ELF-1 (cell line): ENCODE measurements at places on chromosomes 7 and 10.
A peak's percentile ranks its signal among the peaks of the same experiment; 100 is the strongest.

- DNase-seq = no peak
Observed at GRCh38 chr10:16384021-16384420, 52.8 kb upstream of the PTER start.

- no peak for DNase-seq
Observed at GRCh38 chr7:11831156-11831735, 752 bp downstream of the THSD7A start.

- no peak for DNase-seq
Observed at GRCh38 chr10:87878664-87879459, 15.4 kb downstream of the PTEN start.

DNA sequence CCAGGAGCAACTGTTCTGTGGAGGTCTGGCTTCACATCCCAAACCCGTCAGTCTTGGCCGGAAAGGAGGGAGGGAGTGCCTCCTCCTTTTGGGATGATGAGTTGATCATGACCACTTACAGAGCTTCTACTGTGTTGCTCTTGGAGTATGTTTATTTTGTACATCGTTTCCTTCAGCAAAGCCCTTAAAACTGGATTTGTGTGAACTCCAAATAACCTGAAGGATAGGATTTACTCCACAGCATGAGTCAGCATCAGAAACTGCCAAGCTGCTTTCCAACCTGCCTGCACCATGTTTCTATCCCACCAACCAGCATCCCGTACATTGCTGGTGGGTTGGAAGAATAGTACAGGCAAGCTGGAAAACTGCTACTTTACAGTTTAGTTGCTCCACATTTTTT lies 3.5 kb downstream of the CCDC201 start:
- DNase-seq = no peak

DNA sequence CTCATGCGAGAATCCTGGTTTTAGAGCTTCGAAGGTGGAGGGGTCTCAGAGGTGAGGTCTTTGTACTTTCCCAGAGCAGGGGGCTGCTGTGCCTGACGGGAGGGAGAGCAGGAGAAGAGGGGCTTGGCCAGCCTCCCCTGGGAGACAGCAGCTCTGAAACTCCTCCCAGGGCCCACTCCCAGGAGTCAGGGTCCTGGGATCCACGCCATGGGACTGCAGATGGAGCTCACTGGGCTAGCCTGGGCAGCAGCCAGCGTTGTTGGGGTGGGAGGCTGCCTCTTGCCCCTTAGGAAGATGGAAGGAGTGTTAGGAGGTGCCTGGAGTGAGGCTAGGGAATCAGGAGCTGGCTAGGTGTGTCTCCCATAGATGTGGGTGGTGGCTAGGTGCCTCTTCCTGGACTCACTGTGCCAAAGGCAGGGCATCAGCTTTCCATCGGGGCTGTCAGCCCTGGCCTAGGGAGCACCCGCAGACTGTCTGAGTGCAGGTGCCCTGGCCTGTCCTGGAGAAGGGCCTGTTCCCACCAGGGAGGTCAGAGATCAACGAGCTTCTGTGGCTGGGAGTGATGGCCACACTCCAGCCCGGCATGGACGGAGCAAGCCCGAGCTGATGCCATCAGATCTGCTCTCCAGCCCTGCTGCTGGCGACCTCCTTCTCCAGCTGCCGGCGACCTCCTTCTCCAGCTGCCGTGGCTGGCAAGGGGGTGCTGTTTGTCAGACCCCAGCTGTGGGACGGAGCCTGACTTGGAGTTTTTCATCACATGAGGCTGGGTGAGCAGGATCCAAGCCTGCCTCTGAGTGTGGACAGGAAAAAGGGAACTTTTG lies 111.3 kb downstream of the PTPN20 start:
- DNase-seq = no peak

DNA sequence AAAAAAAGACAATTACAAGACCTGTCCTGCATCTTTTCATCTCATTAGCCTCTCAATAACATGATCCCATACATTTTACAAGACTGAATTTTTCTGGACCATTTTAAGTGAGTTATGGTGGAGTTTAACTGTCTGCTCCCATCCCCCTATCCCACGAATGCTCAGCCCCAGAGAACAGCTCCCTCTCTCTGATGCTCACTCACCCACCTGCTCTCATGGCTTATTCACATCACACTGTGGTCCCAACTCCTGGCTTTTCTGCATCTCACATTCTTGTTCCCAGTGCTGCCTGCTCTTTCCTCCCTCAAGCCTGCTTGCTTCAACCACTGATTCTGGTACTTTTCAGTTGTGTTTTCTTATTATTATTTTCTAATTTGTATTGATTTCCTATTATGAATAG lies 20.4 kb upstream of the CCSER2 start:
- no peak for DNase-seq

GRCh38 chr10:119270762-119271366 lies 63.5 kb downstream of the GRK5 start:
- DNase-seq = no peak

DNA sequence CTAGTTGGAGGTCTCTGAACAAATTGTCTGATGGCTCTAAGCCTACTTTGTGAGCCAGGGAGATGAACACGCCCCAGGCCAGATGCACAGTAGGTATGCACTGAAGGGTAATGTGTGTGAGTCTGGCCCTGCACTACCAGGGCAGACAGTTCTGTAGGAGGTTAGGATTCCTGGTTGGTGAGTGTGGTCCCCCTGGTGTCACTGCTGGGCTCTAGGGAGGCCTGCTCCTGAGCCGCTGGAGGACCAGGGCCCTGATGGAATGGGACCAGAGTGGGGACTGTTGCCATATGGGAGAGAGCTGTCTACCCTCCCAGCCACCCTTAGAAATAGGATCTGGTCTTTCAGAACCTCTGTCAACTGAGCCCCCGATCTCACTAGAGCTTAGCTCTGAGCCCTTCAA lies 42.0 kb downstream of the CDH23 start:
- DNase-seq = no peak

DNA sequence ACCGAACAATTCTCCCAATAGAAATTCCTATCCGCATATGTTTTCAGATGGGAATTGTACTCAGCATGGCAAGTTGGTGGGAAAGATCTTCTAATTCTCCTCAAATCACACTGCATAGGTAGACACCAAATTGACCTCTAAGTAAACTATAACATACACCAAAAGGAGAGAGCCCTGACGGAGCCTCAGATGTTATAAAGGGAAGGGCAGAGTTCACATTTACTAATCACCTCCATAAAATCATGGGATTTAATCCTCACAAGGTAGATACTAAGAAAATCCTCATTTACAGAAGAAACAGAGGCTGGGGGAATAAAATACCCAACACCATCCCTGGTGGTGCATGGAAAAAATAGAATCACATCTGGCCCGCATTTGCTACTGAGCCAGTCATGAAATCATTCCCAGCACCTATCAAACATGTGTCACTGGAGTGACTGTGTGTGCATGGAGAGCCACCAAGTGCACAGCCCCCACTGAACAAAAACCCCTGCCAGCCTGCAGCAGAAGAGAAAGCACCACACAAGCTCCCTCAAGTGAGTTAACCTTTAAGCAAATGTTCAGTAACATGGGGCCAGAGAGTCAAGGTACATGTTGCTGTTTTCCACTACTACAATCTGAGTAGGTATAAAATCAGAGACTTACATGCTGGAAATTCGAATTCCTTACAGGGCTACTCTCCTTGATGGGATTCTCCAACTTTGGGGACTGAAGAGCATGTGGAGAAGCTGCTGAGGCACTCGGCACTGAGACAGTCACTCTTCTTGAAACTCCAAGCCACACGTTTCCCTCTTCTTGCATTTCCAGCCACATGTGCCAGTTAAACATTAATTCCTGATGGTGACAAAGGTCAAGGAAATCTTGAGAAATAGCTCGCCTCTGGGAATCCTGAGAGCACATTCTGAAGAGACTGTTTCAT lies at the start of gene DDC:
TSS of gene DDC (minus strand) at position 766 of the 919 bp plus-strand sequence. CDS start 21,320 bp downstream, outside the sequence.
- no peak for DNase-seq

DNA sequence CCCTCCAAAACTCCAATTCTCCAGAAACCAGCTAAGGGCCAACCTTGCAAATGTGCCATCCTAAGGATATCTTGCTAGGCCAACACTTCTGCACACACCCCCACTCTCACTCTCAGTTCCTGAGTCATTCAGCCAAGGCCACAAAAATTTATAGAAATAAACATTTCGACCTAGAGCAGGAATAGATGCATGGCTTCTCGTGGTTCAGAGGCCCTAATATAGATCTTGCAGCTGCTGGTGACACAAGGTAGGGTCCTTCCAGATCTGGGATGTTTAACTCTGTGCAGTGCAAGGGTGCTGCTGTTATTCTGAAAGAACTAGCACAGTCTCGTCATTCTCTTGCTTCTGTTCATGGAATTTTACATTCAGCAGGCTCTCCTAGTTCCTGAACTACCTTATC lies 369.3 kb downstream of the CALN1 start:
- no peak for DNase-seq

DNA sequence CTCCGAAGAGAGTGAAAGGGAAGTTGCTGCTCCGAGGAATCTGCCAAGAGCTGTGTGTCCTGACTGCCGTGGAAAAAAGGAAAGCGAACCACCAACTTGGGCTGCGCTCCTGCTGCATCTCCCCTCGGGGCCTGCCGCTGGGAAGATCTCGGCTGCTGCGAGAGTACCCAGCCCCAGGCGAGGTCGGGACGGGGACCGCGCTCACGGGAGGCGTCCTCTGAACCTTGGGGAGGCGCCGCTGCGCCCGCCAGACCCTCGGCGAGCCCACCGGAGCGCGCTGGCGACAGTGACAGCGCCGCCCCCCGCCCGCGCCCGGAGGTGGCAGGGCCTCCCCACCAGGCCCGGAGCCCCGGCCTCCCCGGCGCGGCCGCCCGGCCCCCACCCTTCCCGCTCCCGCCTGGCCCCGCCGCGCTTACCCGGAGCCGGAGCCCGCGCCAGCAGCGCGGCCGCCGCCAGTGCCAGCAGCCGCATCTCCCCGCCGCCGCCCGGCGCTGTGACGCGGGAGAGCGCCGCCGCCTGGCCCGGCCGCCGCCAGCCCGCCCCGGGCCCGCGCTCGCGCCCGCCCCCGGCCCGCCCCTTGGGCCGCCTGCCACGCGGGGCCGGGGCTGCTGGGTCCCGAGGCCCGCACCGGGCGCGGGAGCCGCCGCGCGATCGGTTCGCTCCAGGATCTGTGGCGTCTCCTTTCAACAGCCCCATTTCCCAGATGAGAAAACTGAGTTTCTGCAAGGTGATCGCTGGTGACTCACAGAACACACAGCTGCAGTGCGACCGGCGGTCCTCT lies at the start of gene VSTM4:
TSS of gene VSTM4 (minus strand) at position 508 of the 781 bp plus-strand sequence. CDS start at position 471, 37 bp downstream.
- peak; percentile 40 for DNase-seq

DNA sequence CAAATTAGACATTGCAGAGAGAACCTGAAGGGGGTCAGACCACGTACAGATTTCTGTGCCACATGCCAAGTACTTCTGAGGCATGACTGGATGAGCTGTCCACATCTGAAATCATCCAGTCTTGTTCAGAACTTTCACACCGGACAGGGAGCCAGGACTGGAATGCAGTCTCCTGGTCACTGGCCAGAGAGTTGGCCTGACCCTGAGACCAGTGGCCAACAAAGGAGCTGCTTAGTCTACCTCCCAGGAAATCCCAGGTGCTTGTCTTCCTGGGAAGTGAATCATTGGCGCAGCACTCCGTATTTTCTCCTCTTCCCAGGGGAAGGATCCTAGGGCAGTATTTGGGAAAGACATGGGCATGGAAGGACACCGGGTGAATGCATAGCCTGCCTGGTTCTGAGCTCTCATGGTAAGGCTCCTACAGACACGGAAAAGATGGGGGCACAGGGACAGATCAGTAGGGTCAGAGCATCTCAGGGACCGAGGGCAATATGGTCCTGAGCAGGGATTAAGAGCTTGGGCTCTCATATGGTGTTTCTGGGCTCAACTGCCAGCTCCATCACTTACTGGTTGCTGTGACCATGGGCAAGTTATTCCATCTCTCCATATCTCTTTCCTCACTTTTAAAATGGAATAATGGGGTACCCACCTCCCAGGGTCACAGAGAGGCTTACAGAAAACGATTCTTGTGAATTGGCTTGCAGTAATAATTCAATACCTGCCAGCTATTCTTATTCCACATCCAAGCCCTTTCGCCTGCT lies 1.3 kb upstream of the SCD start:
- DNase-seq = peak; percentile 50
